ENCODE measurements at places on chromosomes 2 and 18.

- DNase-seq: no peak
Measured at GRCh38 chr18:77001979-77002378, 130.6 kb downstream of the MBP start.

GRCh38 chr2:179049203-179049545 is 763 bp downstream of the CCDC141 start:
- no peak for DNase-seq

DNA sequence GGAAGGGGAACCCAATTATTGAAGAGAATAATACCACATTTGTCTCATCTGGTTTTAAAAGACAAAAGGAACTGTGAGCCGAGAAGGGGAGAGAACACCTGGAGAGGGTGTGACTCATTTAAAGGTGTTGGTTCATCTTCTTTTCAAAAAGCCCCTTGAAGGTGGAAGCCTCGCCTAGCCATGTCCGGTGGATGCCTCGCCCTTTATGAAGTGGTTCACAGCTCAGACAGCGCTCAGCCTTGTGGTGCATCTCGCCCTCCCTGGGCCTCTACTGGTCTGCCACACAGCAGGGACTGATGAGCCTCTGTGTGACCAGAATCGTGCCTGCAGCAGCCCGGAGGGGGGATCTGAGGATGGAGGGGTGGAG is 290.0 kb upstream of the CXCR4 start:
- no peak for DNase-seq

DNA sequence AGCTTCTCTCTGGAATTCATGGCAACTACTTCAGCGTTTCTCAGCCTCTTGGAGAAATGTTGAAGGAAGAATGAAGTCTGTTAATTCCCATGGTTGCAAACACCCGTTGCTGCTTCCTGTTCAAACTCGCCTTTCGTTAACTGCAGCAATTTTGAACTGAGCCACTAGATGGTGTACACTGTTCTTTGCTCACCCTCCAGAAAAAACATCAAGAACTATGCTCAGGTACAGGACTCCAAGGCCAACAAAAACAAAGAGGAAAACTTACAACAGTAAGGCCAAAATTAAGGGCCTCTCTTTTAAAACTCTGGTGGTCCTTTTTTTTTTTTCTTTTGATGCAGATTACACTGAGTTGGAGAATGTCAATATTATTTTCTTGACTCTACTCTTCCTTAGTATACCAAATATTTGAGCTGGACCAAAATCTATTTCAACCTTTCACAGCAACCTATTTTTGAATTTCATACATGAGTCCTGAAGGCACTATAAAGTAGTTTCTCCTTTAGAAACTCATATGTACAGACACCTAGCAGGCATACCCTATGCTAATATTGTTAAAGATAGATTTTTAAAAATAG is 58.2 kb downstream of the KLHL14 start:
- peak; percentile 77 for DNase-seq
